Stimulated activated CD4-positive, alpha-beta T cell treated with anti-CD3 and anti-CD28 coated beads, Interleukin-1b, Interleukin-23, amount 100 ng/mL, for 1 hour (primary cell): ENCODE measurements at places on chromosomes 5 and 9.

DNA sequence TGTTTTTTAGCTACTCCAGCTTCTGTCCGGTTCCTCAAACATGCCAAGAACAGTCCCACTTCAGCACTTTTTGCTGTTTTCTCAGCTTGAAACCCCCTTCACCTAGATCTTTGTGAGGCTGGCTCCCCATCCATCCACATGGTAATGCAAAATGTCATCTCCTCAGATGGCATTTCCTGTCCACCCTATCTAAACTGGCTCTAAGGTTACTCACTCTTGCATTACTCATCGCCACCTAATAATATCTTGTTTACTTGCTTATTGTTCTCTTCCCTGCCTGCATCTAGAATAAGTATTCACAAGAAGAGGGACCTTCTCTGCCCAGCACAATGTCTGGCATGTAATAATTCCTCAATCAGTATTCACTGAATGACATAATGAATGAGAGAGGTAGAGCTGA, 220.1 kb downstream of the FAM114A2 start:
- DNase-seq, result no peak

DNA sequence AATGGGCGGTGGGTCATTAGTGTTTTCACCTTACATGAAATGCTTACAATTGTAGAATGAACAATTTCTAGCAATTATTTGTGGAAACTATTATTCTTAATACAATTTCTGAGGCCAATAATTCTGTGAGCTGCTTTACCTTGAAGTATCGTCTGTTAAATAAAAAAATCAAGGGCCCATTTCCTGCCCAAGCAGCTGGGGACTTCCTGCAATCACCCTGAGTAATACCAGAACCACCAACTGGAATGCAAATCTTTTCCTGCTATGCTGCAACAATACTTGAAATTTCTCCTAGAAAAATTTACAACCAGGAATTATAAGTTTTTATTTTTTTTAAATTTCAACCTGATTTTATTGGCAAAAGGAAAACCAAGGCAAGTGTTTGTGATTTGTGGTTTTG, 52.6 kb downstream of the ADAMTS16 start:
- no peak for DNase-seq

- no peak for DNase-seq
Measured at GRCh38 chr5:171706736-171707441, 78.7 kb upstream of the SMIM23 start.

- DNase-seq, result peak; percentile 62
Measured at GRCh38 chr5:172106511-172107356, 81.3 kb downstream of the STK10 start.

DNA sequence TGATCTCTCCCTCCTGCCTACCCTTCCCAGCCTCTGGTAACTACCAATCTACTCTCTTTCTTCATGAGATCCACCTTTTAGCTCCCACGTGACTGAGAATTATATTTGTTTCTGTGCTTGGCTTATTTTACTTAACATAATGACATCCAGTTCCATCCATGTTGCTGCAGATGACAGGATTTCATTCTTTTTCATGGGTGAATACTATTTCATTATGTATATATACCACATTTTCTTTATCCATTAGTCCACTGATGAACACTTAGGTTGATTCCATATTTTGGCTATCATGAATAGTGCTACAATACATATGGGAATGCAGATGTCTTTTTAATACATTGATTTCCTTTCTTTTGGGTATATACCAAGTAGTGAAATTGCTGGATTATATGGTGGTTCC, 35.5 kb upstream of the ZNF366 start:
- no peak for DNase-seq

- DNase-seq, result no peak
Measured at GRCh38 chr5:144438237-144438636, 267.6 kb downstream of the KCTD16 start.

DNA sequence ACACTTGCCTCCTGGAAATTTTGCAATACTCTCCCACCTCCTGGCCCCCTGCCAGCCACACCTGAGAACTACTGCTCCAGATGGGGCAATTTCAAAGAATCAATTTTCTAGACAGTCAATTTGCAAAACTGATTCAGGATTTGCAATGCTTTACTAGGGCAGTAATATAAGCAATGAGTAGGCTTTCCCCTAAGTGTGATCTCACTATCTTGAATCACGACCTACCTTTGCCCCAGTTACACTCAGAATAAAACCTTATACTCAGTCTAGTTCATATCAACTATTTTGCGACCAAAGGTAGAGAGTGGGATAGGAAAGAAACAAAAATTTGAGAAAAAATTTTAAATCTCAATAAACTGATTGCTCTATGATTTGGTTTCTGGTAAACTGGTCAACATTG, 54.4 kb downstream of the DROSHA start:
- no peak for DNase-seq

- no peak for DNase-seq
Measured at GRCh38 chr9:107228496-107229039, 54.5 kb upstream of the RAD23B start.

DNA sequence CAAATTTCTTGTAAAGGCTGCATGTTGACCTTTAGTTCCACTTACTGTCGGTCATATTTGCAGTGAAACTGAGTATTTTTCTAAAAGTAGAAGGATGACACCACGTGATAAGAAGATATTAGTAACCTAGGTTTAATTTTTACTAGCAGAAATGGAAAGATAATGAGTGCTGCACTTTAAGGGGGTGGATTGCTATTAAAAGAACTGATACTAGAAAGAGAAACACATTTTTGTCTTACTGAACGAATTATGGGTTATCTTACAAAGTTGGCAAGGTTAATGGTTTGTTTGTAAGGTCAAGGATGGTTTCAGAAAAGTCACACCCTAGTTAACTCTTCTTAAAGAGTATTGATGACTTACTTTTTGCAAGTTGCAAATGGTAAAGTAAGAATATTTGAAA, 2.4 kb downstream of the MACIR start:
- DNase-seq, result no peak
